ENCODE measurements at places on chromosomes 1 and 21. TPM values are rescaled to one million over a fixed set of nuclear protein-coding genes. Genes with fewer than 3 reads are reported as not detected.

- DNase-seq: peak; percentile 58
Measured at GRCh38 chr1:22711591-22712501, 1.2 kb downstream of the EPHB2 start.

- DNase-seq: no peak
Measured at GRCh38 chr1:229691362-229691761, 65.3 kb downstream of the URB2 start.

DNA sequence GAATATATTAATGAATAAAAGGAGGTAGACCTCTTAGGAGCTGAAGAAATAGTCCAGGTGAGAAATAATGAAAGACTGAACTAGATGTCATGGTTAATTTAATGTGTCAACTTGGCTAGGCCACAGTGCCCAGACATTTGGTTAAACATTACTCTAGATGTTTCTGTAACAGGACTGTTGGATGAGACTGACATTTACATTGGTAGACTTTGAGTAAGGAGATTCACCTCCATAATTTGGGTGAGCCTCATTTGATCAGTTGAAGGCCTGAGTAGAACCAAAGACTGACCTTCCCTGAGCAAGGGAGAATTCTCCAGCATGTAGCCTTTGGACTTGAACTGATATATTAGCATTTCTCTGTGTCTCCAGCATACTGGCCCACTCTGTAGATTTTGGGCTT, 49.2 kb upstream of the TACSTD2 start:
- DNase-seq: no peak

DNA sequence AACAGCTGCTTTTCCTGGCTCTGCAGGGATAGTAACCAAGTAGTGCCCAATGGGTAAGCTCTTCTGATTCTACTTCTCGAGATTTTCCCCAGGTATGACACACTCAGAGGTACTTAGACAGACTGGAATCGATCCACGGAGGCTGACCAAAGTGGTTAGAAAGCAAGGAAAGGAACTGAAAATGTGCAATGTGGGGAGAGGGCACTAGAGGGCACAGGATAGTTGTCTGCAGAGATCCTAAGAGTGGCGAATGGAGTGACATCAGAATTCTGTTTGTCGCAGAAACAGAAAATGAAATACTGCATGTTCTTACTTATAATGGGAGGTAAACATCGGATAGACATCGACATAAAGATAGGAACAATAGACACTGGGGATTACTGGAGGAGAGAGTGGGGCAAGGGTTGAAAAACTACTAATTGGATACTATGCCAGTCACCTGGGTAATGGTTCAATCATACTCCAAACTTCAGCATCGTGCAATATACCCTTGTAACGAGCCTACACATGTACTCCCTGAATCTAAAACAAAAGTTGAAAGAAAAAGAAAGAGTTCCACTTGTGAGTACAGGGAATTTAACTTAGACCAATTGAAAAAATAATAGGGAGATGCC, 23.3 kb downstream of the CYP2J2 start:
- DNase-seq: no peak

HPCAL4 gene
- total RNA-seq: not detected

TMEM9 gene
- total RNA-seq: 51.0 TPM

MROH9 gene
- total RNA-seq: not detected
